ENCODE measurements at places on chromosomes 7 and 10.

GRCh38 chr7:25385506-25386136, 157.3 kb upstream of the NPVF start:
- DNase-seq: no peak

- DNase-seq: no peak
These were observed 17.8 kb downstream of the ESYT2 start for GRCh38 chr7:158811461-158811860.

DNA sequence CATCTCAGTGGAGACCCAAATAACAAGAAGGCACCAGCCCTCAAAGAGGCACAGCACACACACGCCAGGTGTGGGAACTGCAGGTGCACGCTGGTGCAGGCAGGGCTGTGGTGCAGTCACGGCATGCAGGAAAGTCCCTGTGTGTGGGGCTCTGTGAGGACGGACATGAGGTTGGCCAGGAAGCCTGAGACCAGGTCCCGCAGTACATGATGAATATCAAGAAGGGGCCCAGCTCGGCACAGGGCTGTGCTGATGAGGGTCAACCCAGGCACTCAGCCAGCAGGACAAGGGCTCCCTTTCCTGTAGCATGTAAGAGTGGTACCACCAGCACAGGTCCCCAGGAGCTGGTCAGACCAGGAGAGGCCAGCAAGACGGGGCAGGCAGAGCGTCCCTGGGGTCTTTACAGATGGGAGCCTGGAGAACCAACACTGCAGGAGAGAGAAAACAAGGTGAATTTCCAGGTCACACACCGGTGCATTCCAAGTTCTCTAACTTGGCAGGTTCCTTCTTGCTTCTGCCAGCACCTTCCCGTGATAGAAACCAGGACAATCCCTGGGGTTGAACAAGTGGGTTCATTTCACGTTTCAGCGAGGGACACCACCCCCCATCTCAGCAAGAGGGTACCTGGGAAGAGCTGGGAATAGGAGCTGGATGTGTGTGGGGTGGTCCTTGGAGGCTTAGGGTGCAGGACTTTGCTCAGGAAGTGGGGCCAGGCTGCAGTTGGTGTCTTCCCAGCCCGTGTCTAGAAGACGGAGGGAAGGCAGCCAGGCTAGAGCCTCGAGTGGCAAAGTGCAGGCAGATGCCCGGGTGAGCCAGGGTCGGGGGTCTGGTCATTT, 244.8 kb upstream of the TCERG1L start:
- no peak for DNase-seq

GRCh38 chr10:61592581-61592980, 70.1 kb upstream of the CABCOCO1 start:
- no peak for DNase-seq

GRCh38 chr7:129496653-129497052, 5.7 kb upstream of the SMKR1 start:
- DNase-seq: no peak

DNA sequence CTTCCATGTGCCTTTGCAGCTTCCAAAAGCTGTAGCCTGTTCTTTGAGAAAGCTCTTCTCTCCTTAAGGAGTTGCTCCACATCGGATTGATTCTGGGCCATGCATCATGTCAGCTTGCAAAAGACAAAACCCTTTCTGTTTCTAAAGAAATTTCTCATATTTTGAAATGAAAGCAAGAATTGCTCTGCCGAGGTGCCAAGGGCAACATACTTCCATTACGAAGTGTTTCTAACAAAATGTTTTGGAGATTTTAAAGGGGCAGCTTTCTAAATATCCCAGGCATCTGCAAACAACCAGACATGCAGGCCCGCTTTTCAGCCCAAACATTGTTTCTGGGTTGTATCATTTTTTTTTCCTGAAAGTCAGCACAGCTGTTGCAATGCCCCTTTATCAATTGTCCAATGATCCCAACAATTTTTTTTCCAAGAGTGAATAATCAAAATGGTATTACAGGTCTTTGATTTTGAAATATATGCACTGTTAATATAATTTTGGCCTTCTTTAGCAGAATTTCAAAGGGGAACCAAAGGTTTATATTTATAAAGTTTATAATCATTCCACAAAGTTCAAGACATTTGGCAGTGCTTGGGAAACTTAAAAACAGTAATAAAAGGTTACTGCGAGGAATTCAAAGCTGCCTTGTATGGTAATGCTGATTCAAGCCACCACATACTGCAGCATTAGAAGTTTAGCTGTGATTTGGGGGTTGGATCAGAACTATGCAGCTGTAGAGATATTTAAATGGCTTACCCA, 61.0 kb downstream of the TES start:
- DNase-seq: no peak

GRCh38 chr10:122485670-122486069, 24.3 kb downstream of the HTRA1 start:
- no peak for DNase-seq

- DNase-seq: no peak
These were observed 38.6 kb downstream of the NRP1 start for GRCh38 chr10:33295851-33296250.

DNA sequence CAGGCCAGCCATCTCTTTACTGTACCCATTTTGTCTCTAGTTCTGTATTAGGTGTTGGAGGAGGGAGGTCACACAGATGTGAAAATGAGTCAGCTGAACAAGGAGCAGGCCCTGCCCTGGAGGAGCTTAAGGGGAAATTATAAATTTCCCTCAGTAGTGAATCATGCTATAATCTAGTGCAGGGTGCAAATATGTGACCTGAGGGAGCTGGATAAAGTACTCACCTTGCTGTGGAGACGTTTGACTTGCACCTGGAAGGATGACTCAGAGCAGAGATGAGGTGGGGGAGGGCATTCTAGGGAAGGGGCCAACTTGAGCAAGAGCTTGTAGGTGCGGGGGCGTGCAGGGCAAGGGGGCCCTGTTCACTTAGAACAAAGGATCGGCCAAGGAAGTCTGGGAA, 610.6 kb downstream of the SDK1 start:
- DNase-seq: no peak

- no peak for DNase-seq
These were observed 669.4 kb downstream of the NRG3 start for GRCh38 chr10:82544377-82544776.

DNA sequence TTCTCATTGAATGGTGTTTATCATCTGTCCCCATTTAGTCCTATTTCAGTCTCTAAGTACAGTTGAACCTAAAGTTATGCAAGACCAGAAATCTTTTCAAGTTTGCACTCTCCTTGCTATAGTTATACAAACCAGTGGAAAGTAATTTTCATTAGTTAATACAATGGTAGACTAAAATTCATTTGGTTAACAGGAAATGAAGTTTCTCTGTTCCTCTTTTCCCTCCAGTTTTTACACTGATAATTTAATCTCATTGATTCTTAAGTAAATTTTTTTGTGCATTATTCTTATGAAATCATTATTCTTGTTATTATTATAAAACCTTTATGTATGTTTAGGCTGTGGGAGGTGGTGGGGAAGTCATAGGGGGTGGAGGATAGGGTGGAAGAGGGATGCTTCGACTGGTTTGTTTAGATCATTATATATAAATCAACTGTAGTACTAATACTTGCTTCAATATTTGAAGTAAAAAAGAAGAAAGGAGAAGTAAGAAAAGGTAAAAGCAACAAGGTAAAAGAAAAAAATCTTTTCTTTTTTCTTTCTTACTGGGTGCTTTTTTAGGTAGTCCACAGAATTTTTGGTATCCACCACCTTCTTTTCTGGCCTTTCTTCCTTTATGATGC, 104.1 kb downstream of the GPR85 start:
- DNase-seq: no peak

- no peak for DNase-seq
These were observed 21.7 kb upstream of the MACC1 start for GRCh38 chr7:20238754-20239324.
